ENCODE measurements at places on chromosomes 5 and 9. TPM values are rescaled to one million over a fixed set of nuclear protein-coding genes. Genes with fewer than 3 reads are reported as not detected.

AGGF1 gene
- 8.5 TPM for total RNA-seq

GRHPR gene
- 163 TPM for total RNA-seq

ARHGEF37 gene
- 0.83 TPM for total RNA-seq

PHF24 gene
- total RNA-seq, result 0.21 TPM

ENTPD2 gene
- 0.91 TPM for total RNA-seq

IRX2 gene
- 1.5 TPM for total RNA-seq

EGFL7 gene
- 34.7 TPM for total RNA-seq

GABRA6 gene
- not detected for total RNA-seq

Measured in A549 treated with RU486 at 1 μM for 4 hours (cell line).